ENCODE measurements at places on chromosomes 2 and 18.
A peak's percentile ranks its signal among the peaks of the same experiment; 100 is the strongest.

GRCh38 chr2:175769200-175769599, 232.9 kb downstream of the LNPK start:
- no peak for DNase-seq

DNA sequence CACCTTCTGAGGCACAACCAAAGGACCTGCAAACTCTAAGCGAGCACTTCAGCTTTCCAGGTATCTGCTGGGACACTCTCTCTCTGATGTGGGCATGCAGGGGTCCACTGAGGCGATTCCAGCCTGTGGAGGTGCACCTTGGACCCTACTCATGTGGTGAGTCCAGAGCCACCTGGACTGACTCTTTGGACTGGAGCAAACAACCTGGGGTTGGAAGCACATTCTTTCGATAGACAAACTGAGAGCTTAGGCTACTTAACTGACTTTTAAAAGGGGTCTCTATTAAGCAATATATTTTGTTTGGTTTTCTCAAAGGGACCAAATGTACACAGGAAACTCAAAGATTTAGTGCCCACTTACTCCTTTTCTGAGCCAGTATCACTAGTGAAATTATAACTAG, 51.6 kb downstream of the FRZB start:
- DNase-seq = no peak

DNA sequence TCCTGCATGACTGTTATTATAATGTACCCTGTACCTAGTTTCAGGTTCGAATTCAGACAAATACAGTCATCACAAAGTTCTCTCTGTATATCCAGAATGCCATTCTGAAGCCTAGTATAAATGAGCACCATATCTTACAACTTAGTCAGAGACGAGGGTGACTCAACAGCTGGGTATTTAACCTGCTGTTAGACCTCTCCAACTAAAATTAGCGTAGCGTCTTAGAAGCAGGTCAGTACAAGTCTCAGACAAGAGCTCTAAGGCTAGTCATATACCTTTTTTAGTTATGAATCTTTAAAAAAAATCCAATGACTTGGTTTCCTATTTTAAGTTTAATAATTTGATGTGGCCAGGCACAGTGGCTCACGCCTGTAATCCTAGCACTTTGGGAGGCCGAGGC, 74.1 kb downstream of the CABYR start:
- peak; percentile 67 for DNase-seq

DNA sequence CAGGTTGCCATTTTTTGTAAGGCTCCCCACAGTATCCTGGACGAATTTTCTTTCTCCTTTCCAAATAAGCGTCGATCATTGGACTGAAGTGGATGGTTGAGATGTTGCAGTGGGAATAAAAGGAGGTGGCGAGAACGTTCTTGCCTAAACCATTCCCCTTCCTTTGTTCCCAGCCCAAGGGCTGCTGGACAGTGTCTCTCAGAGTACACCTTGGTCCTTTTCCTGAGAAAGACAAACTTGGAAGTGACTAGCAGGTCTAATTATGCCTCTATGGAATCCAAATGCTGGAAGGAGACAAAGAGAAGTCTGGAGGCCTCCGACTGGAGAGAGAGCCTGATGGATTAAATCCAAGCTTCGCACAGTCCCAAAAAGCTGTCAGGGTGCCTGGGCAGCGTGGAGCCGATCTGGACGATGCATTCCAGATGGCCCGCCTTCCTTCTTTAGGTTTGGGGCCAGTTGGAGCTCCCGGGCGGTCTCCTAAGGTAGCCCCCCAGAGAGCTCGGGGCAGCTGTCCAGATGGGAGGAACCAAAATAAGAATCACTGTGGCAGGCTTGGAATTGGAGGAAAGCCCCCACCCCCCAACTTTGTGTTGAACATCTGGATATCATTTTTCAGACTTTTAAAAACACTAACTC, 186.8 kb downstream of the TMEM247 start:
- DNase-seq = peak; percentile 87

DNA sequence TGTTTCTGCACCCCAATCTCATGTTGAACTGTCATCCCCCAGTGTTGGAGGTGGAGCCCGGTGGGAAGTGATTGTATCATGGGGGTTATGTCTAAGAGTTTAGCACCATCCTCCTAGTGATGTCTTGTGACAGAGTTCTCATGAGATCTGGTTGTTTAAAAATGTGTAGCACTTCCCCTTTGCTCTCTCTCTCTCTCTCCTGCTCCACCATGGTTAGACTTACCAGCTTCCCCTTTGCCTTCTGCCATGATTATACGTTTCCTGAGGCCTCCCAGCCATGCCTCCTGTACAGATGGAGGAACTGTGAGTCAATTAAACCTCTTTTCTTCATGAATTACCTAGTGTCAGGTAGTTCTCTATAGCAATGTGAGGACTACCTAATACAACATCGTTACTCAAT, 396.9 kb upstream of the LRATD1 start:
- no peak for DNase-seq

DNA sequence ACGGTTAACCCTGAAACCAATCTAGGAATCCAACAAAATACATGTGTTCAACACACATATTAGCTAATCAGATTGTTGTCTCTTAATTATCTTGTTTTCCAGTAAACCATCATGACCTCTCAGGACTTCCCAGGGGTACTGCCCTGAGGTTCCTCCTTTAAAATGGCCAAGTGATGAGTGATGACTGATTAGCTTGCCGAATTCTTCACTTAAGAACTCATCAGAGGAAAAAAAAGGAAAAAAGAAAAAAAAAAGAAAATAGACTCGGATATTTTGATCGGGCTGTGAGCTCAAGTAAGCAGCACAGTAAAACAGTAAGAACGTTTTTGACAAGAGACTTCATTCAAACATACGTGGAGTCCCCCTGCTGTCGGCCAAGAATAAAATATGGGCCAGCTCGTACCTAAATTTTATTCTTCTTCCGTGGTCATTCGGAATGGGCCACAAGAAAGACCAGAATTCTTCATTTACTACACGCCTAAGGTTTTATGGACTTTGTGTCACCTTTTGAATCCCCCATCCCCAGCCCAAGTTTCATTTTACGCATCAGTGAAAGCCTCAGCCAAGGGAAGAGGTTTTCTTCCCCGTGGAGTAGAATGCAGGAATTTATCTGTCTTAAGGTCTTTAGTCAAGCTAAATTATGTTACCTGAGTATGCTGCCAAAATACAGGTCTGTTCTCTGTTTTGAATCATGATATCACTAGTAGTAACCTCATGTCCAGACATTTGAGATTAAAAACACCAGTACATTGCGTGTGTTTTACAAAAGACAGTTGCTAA, 40.5 kb downstream of the COLEC12 start:
- DNase-seq = no peak

DNA sequence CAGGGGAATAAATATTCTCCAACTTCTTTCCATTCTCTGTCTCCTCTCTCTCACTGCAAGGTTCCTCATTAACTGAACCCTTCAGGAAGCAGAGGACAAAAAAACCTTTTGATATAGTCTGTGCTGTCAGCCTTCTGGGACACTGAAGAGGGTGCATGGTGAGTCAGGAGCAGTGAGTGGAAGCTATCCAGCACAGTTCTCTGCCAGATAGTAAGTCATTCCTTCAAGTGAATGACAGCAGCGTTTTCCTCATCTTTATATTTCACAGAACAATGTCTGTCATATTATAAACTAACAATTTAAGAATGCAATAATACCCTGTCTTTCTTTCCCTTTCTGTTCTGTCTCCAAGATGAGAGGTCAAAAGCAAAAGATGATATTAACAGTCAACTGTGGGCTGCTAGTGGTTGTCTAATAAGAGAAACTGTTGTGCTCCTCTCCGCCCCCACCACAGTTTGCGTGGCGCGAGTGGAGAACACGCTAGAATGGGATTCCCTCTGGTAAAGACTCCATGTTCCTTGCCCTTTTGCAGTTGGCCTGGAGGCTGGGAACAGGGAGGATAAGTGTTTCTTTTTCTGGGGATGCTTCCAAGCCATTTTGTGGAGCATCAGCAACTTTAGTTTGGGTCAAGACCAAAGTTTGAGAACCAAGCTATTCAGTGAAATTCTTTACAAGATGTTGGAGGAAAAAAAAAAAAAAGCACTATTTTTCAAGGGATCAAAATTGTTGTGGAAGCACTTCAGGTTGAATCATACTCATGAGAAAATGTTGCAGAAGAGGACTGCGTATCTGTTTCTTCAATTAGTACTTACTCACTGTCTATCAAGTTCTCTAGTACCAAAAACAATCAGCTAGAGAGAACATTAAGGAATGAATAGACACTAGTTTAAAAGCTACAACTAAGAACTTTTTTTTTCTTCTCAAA, 430.2 kb downstream of the SETBP1 start:
- DNase-seq = peak; percentile 59

All from AG10803 (cell line).